Stimulated activated CD4-positive, alpha-beta T cell treated with anti-CD3 and anti-CD28 coated beads, Interleukin-4, amount 100 ng/mL, for 24 hours (primary cell): ENCODE measurements at places on chromosomes 5 and 9.

DNA sequence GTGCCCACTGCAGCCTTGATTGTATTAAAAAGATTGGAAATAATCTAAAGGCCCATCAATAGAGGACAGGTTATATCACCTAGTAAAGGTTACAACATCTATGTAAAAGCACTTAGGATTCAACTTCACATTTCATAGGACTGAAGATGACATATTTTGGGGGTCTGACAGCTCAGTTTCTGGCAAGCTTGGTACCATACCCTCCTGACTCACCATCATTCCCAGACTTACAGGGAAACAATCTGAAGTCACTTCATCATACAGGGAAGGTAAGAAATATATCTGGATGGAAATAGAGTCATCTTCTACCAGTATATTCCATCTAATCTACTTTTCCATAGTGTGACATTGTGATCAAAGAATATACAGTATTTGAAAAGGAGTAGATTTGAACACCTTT is 28.8 kb upstream of the DAB2 start:
- no peak for DNase-seq

DNA sequence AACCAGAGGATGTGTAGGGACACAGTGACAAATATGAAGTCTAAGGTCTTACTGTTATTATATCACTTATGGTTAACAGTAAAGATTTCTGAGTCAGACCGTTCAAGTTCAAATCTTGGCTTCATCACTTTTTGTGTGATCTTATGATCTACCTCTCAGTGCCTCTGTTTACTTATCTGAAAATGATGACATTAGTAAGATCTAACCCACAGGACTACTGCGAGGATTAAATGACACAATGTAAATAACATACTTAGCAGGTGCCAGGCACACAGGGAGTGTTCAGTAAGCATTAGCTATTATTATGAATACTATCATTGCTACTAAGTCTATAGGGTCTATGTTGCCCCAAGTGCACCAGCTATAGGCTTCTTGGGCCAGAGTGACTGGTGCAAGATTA is 2.0 kb downstream of the IRF1 start:
- DNase-seq: no peak

GRCh38 chr9:76630916-76631315 is 133.3 kb upstream of the PCA3 start:
- no peak for DNase-seq

DNA sequence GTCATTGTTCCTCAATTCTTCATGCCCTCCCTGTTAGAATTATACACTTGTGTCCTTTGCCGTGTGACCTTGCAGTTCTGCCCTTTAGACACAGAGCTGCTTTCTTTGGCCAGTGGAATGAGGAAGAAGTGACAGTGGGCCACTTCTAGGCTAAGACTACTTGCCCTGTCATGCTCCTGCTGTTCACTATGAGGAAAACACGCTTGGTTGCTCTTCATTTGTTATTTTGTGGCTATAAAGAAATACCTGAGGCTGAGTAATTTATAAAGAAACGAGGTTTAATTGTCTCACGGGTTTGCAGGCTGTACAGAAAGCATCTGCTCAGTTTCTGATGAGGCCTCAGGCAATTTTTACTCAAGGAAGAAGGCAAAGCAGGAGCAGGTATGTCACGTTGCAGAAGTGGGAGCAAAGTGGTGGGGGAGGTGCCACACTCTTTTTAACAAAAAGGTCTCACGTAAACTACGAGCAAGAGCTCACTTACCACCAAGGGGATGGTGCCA is 279.1 kb upstream of the DMAC1 start:
- no peak for DNase-seq

DNA sequence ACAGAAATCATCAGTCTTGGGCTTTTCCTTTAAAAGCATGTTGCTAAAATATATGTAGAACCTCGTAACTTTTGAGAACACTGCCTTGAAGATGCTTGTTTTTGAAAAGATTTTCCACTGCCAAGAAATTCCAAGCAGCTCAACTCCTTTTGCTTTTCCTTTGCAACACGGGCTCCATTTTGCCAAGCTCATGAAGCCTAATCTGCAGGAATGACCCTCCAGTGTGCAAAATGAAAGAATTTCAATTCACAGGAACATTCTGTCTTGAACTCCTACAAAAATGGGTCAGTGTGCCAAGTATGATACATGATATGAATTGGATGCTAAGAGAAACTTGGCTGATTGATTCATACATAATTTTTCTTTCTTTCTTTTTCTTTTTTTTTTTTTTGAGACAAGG is 35.4 kb upstream of the ERCC6L2 start:
- DNase-seq: no peak

DNA sequence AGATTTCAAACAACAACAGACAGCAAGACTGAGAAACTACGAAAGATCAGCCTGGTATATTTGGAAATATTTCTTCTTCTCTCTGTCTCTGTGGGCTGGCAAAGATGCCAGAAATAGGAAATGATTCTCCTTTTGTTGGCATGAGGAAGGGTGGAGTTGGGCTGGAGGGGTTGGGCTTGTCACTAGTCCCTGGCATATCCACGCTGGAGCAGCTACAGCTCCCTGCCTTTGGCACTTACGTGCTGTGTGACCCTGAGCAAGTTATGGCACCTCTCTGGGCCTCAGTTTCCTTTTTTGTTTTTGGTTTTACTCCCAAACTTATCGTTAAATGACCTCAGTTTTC is 354 bp upstream of the KCNMB1 start:
- no peak for DNase-seq
